ENCODE measurements at places on chromosomes 11 and 22. TPM values are rescaled to one million over a fixed set of nuclear protein-coding genes. Genes with fewer than 3 reads are reported as not detected.

FAM180B gene
- 1.1 TPM for total RNA-seq

HTR3A gene
- total RNA-seq: not detected

KBTBD3 gene
- total RNA-seq: 9.0 TPM

GRCh38 chr11:110029714-110030113, 63.5 kb upstream of the ZC3H12C start:
- no peak for ATAC-seq

Measured in gastroesophageal sphincter (tissue), 4 donors.